SHP77 treated with DMSO at 0.1 percent for 48 hours (cell line): ENCODE measurements at places on chromosomes 11 and 22.

GRCh38 chr11:12245091-12245490 is 132.3 kb upstream of the PARVA start:
- no peak for DNase-seq

DNA sequence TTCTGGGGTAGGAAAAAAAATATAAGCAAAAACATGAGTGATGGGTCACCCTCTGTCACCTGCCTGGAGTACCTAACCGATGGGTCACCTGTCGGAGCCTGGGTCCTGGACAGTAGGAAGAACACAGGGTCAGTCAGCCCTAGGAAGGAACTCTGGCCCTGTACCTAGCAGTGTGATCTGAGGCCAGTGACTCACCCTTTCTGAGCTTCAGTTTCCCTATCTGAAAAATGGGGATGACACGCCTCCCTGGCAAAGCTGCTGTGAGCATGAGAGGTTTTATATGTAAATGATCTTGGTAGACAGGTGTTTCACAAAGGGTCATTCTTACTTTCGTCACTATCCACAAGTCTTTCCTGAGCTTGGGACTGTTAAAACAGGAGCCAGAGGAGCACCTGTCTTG is 182.0 kb downstream of the ST3GAL4 start:
- no peak for DNase-seq

- no peak for DNase-seq
These were observed 157.7 kb upstream of the NECTIN1 start for GRCh38 chr11:119886667-119887230.

GRCh38 chr11:114308689-114309089 is 12.5 kb downstream of the NNMT start:
- DNase-seq: no peak

GRCh38 chr22:23074451-23074850 is 4.1 kb downstream of the GNAZ start:
- no peak for DNase-seq

GRCh38 chr11:46389450-46390330 is 1.9 kb downstream of the CHRM4 start:
- peak; percentile 57 for DNase-seq

DNA sequence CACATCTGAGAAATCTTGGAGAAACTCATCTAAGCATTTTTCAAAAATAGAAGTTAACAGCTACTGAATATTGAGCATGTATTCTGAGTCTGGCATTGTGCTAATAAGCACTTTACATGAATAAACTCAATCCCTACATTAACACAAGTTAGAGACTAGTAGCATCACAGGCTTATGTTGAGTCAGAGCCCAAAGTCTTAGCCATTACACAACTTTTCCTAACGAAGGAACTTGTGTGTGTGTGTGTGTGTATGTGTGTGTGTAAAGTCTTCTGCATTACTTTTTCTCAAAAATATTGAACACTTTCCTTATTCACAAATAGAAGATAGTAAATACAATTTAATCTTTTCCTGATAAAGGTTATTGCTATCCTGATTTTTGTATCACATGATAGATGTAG is 8.7 kb upstream of the CLPB start:
- no peak for DNase-seq

DNA sequence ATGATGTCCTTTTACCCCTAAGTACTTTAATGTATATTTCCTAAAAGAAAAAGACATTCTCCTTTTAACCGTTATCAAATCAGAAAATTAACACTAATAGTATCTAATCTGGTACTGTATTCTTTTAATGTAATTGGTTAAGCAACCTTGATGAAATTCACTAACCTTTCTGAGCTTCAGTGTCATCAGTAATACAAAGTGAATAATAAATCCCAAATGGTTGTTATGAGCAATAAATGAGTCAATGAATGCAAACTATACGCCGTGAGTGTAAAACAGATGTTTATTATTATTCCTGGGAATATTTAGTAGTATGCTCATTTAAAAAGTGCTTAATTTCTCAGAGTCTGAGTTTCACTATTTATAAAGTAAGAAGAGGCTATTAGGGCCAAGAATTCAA is 21.5 kb downstream of the UEVLD start:
- DNase-seq: no peak

GRCh38 chr22:47767403-47767802 is 1005.0 kb downstream of the TBC1D22A start:
- DNase-seq: no peak

DNA sequence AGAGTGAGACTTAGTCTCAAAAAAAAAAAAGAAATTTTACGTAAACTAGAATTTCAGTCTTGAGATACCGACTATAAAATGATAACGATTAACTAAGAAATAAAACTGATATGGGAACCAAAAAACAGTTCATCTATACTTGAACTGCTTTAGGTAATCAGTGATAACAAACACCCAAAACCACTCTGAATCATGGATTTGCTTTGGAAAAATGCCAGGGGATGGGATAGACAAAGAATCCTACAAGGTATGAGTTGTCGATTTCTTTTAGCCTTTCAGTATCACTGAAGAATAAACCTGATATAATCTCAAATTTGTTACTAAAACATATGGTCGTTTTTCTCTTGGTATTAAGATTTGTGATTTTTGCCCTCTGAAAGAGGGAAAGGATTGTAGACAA is 13.7 kb downstream of the CSTF3 start:
- DNase-seq: no peak

- no peak for DNase-seq
These were observed 227.6 kb upstream of the PITPNB start for GRCh38 chr22:28146401-28147314.

DNA sequence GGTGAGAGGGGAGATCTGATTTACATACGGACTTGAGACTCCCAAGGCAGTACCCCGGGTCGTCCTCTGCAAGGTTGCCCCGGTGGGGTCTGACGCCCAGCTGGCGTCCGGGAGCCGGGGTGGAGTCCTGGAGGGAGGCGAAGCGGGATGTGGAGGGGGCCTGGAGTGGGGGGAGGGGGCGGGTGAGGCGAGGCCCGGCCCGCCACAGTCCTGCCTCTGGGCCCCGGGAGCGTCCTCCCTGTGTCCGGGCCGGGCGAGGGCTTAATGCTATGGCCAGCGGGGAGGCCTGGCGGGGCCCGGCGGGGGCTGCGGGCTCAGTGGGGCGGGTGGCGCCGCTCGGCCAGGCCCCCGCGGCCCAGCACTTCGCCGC is 2.4 kb upstream of the MYBPC3 start:
- DNase-seq: no peak

DNA sequence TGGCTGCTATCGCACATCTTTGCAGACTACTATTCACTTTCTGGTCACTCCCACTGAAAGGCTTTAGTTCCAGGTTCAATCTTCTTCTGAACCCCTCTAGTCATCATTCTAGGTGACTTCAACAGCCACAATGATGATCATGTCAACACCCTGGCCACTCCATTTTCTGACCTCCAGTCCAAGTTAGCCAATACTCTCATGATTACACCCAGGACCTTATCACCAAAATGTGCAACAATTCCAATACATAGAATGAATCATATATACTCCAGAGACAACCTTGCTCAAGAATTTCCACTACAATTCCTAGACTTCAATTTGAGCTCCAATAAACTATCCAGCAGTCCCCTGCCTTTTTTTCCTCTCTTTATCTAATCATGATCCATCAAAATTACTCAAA is 70.7 kb downstream of the PAK1 start:
- no peak for DNase-seq

DNA sequence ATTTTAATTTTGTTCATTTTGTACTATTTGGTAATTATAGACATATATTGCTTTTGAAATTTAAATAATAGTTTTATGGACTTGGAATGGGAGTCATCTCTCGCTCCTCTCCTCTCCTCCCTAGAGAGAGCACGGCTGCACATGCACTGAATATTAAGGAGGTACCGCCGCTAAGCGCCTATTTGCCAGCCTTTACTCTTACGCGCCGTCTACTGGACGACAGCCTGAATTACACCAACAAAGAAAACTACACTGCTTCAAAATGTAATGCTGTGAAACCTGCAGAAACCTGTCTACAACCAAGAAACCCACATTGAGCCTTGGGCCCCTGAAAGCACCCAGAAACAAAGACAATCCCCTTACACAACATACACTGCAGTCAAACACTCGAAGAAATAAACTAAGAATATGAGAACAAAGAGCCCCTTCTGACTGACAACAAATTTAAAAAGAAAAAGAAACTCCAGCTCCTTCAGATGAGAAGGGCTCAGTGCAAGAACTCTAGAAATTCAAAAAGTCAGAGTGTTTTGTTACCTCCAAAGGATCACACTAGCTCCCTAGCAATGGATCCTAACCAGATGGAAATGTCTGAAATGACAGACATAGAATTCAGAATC is 737.2 kb downstream of the LRRC4C start:
- peak; percentile 47 for DNase-seq

- no peak for DNase-seq
These were observed 553.0 kb downstream of the JRKL start for GRCh38 chr11:96942855-96943254.

- no peak for DNase-seq
These were observed 72.5 kb upstream of the MYO18B start for GRCh38 chr22:25669253-25670069.

DNA sequence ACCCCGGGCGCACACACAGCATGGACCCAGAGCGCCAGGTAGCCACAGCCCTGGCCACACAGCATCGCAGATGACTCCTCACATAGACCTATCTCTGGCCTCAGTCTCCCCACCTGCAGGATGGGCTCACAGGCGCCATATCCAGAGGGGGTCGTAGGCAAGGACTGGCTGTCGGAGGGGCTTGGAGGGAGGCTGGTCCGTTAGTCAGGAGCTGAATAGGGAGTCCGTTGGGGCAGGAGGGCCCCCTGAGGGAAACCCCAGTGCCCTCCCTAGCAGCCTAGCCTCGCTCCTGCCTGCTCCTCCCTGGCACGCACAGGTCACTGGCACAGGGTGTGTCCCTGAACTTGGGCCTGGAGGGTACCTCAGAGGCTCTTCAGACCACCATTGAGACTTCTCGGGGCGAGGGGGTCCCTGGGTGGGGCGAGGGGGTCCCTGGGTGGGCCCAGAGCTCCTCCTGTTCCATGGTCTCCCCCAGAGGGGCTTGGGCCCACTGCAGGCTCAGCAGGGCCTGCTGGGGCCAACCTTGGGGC is 2.0 kb downstream of the PLXNB2 start:
- no peak for DNase-seq

GRCh38 chr11:47593934-47594855 is at the start of gene C1QTNF4:
Gene C1QTNF4 (minus strand): TSS chr11:47594411. CDS start chr11:47590810, 3,601 bp downstream.
- no peak for DNase-seq

GRCh38 chr22:30890686-30891442 is 77.7 kb downstream of the MORC2 start:
- DNase-seq: no peak

- no peak for DNase-seq
These were observed 561.0 kb downstream of the SOX6 start for GRCh38 chr11:15795378-15795777.

DNA sequence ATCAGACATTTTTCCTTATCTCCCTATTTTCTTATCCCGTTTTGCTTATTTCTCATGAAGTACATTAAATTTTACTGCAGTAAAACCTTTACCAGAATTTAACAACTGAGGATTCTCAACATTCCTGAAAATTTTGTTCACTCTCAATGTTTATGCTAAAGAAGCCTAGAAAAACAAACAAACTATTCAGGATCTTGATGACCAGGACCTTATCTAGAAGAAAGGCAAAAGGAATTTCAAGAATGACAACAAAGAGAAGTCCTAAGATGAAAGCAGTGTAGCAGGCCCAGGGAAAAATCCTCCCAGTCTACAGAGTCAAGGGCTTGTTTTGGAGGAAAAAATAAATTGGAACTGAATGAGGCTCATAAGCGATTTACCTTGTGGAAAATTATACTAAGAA is 283.3 kb upstream of the ARHGAP42 start:
- DNase-seq: no peak

GRCh38 chr11:23233075-23233474 is 372.8 kb upstream of the CCDC179 start:
- no peak for DNase-seq

- no peak for DNase-seq
These were observed 80.2 kb downstream of the PLEKHA7 start for GRCh38 chr11:16933756-16934603.

DNA sequence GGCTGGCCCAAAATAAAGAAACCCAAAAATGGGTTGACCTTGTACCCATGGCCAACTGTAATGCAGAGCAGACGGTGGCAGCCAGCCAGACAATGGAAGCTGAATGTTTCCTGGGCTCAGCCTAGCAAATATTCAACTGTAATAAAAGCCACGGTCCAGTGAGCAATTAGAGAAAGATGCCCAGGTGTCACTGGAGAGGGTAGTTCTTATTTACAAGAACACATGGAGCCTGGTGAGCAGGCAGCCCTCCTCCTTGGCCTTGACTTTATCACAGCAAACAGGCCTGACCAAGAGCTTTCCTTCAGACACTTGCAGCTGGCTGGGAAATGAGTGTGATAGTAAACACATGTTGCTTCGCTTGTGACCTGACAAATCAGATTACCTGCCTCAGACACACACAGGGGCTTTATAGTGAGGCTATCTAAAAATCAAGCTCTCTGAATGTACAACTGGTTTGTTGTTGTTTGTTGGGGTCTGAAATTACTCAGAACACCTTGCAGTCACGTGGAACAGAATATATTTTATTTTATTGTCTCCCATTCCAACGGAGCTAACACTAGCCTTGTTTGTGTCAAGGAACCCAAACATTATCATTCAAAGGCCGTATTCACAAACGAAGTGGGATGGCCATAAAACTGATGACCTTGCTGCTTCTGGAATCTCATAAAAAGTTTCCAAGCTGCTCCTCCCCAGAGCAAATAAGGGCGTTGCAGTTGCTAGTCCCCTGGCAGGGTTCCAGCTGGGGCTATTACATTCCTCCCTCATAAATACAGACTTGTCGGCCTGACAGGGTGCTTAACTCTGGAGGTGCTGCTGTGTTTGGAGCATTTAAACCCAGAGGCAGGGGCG is 161.1 kb downstream of the BBOX1 start:
- DNase-seq: peak; percentile 59

- no peak for DNase-seq
These were observed 101.0 kb upstream of the PARVA start for GRCh38 chr11:12276356-12276755.

DNA sequence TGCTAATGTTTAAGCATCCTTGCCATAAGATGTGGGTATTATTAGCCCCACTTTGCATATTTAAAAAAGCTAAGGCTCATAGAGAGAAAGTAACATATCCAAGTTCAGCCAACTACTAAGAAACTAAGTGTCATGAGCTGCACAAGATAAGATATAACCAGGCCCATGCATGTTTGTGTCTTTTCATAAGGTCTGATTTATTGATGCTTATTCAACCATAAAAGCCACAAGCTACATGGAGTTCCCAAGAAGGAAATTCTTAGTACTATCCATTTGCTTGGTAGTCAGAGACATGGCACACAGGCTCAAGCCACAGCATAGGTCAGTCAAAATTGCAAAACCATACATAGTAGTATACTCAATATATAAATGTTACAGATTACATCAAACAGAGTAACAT is 488.5 kb downstream of the SOX6 start:
- no peak for DNase-seq

- peak; percentile 87 for DNase-seq
These were observed 29.6 kb downstream of the TMEM184B start for GRCh38 chr22:38243007-38243765.

DNA sequence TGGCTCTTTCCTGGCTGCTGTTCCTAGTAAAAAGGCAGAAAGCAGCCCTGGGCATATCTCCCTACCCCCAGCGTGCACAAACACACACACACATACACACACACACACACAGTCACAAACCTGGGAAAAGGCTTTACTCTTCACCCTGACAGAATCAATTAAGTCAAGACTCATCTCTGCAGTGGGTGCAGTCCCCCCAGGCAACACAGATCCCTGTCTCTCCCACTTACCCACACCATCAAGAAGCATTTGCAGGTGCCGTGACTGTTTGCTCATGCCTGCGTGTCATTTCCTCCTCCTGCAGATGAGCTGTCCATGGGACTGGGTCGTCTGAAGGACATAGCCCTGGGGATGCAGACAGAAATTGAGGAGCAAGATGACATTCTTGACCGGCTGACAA is 28.6 kb downstream of the SNAP29 start:
- no peak for DNase-seq
